T1000 (cell line): ENCODE measurements at places on chromosomes 6 and 20.
A peak's percentile ranks its signal among the peaks of the same experiment; 100 is the strongest.

- no peak for DNase-seq
Measured at GRCh38 chr20:64006902-64007301, 26.0 kb downstream of the PRPF6 start.

DNA sequence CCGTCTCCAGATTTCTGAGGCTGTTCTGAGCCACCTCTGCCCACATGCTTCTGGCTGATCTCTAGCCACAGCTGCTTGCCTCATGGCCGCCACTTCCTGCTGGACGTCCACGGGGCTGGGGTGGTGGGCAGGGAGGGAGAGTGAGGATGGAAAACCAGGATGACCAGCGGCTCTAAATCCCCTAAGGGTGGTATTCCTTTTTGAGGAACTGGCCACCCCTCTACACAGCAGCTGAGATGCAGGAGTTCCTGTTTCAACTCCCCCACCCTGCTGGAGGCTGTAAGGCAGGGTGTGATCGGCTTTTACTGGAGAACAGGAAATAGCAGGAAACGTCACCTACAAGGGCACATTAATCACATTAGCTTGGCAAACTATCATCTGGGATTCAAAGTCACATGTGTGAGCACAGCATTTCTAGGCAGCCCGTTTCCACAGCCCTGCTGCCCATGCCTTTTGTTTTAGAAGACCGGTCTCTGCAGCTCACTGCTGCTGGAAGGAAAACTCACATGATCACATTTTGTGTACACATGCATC lies 181.6 kb upstream of the ECI2 start:
- DNase-seq: no peak

GRCh38 chr6:129510950-129511349 lies 199.0 kb downstream of the ARHGAP18 start:
- DNase-seq: no peak

DNA sequence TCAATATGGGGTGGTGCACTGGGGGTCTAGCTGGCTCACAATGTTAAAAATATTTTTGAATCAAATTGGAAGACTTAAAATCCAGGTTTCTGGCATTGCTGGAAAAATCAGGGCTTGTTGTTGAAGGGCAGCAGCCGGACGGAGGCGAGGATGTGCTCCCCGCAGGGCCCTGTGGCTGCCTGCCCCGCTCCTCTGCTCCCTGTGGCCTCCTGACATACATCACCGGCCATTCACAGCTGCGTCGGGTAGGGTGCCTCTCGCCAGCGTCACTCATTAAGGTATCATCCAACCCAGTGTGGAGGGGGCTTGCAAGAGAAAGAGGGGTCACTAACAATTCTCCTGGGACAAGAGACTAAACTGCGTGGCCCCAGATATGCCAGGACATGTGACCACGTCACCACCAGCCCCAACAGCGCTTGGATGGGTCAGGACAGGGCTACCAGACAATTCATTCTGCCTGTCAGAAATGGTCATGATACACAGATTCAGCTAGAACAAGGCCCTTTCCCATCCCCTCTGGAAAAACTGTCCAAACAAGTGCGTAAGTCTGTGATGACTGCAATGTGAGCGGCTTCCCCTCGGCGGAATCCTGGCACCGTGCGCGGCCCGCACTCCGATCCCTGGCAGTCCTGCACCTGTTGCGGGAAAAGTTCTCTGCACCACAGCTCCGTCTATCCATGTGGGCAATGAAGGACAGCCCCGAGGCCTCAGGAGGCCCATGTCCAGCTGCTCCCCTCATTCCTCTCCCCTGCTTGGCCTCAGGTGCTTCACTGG lies 12.0 kb downstream of the GATA5 start:
- no peak for DNase-seq

DNA sequence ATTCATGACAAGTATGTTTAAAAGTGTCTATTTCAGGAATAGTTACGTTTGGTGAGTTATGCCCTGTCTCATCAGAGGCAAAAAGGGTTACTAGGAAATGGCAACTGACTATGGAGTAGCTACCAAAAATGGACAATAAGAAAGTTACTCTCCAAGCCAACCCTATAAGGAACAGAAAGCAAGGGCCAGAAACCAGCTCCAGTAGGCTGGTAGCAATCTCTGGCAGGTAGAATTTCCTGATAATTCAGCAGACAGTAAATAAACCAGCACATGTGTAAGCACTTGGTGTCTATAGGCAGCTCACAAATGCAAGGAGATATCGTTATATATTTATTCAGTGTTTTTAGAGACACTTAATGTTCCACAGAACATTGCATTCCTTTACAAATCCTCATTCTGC lies 20.3 kb downstream of the SOX4 start:
- DNase-seq: no peak

DNA sequence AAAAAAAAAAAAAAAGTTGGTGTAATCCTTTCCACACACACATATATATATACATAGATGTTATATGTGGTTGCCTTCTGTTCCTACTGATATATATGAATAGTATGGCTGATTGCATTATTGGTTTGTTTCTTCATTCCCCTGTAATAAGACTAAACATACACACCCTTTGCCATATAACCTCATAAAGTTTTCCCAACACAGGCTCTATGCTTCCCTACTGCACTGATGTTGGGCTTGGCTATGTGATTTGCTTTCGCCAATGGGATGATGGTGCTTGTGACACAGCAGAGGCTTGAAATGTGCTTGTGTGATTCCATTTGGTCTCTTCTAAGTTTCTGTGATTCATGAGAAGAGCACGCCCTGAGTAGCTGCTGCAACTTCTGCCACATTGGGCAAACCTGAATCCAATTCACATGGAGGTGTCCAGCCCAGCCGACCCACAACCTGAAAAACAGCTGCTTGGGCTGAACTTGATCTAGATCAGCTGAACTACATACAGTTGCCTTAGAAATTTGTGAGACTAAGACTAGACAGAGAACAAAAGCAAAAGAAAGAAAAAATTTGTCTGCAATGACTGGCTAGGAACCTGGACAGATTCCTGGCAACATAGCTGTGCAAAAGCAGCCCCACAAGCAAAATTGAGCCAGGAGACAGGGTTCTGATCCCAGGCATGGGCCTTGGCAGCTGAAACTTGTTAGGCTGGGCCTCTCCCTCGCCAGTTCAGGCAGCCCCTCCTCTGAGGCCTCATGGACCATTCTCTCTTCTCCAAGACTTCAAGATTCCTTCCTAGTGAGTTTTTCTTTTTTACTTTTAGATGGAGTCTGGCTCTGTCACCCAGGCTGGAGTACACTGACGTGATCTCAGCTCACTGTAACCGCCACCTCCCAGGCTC lies 13.4 kb upstream of the TBC1D20 start:
- no peak for DNase-seq

GRCh38 chr6:106512048-106512967 lies 117.0 kb downstream of the RTN4IP1 start:
- DNase-seq: peak; percentile 13

- peak; percentile 18 for DNase-seq
Measured at GRCh38 chr20:25859649-25860530, 163.2 kb upstream of the ZNF337 start.

GRCh38 chr20:61935926-61936700 lies 129.6 kb downstream of the TAF4 start:
- no peak for DNase-seq

- no peak for DNase-seq
Measured at GRCh38 chr20:19429538-19429937, 217.1 kb downstream of the SLC24A3 start.

- no peak for DNase-seq
Measured at GRCh38 chr20:53580376-53581111, 13.1 kb downstream of the ZNF217 start.

DNA sequence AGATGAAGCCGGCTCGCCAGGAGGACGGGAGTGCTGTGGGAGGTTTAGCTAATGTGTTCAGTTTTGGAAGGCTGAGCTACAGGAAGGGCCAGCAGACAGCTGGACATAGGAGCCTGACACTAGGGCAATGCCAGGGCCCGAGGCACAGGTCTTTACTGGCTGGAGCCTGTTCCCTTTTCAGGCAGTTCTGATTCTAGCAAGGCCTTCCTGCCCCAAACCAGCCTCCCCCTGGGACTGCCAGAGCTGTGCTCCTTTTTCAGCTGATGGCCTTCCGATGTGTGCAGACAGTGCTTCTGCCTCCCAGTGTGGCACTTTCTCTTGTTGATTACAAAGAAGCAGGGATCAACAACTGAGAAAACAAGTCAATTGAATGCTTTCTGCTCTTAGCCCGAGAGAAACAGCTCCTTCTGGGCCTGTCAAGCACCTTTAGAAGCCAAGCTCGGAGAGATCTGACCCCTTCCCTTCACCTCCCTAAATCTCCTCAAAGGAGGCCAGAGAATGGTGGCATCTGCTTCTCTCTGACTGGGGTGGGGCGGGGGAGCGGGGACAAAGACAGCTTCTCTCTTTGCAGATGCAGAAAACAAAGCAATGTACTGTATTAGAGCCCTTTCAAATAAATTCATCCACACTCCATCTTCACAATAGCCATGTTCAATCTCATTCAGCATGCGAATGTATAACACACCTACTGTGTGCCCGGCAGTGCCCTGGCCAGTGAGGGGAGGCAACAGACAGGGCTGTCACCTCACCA lies 63.2 kb downstream of the RAB44 start:
- DNase-seq: no peak

- DNase-seq: no peak
Measured at GRCh38 chr6:127976111-127976510, 75.3 kb upstream of the THEMIS start.

- no peak for DNase-seq
Measured at GRCh38 chr20:52124821-52125220, 66.8 kb downstream of the ZFP64 start.

DNA sequence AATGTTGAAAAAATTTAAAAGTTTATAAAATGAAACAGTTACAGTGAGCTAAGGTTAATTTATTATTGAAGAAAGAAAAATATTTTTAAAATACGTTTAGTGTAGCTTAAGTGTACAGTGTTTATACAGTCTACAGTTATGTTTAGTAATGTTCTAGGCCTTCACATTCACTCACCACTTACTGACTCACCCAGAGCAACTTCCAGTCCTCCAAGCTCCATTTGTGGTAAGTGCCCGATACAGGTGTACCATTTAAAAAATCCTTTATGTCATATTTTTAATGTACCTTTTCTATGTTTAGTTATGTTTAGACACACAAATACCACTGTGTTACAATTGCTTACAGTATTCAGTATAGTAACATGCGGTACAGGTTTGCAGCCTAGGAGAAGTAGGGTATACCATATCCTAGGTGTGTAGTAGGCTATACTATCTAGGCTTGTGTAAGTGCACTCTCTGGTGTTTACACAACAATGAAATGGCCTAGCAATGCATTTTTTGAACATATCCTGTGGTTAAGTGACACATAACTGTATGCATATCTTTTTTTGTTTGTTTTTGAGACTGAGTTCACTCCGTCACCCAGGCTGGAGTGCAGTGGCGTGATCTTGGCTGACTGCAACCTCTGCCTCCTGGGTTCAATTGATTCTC lies 26.3 kb downstream of the FLRT3 start:
- no peak for DNase-seq

- no peak for DNase-seq
Measured at GRCh38 chr6:34240329-34241248, 3.9 kb downstream of the HMGA1 start.

- DNase-seq: no peak
Measured at GRCh38 chr20:13238001-13238653, 17.1 kb downstream of the ISM1 start.

DNA sequence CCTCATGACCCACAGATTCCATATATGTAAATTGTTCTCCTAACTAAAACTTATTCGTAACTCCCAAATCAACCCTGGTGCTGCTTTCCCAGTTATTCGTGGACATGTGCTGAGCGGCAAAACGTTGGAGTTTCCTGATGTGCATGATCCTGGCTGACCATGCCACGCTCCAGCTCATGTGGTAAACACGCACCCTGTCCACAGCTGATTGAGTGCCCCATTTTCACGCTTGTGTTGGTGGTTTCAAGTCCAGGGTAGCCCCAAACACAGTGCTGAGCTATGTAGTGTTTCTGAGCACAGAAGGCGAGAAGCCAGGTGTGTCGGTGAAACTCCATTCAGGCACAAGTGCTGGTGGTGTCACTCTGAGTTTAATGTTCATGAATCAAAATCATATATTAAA lies 19.1 kb upstream of the FOXC1 start:
- no peak for DNase-seq

GRCh38 chr6:105611606-105612005 lies 208.7 kb upstream of the PREP start:
- DNase-seq: no peak

GRCh38 chr6:90997076-90997475 lies 410.2 kb upstream of the MAP3K7 start:
- DNase-seq: no peak

GRCh38 chr6:157346373-157346772 lies 23.1 kb upstream of the TMEM242 start:
- no peak for DNase-seq

DNA sequence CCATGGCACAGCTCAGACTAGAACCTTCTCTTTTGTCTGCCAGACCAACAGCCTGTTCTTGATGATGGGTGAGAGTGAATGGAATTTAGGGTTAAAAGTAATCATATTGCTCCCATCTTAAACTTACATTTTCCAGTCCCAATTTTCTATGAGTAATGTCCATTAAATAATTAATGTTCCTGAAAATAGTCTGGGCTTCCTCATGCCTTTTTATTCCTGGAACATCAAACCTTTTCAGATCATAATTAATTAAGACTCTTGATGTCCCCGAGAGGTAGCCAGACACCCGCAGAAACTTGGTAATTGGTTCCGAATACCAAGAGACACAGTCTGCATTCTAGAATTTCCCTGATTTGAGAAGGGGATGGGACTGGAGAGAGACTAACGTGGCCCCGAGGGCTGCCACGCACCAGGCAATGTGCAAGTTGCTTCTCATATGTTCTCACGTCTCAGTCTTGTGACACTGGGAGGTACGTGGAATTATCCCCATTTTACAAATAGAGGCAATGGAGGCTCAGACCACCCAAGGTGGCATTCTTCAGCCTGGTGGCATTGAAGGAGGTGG lies 78.6 kb upstream of the TOX2 start:
- DNase-seq: no peak

DNA sequence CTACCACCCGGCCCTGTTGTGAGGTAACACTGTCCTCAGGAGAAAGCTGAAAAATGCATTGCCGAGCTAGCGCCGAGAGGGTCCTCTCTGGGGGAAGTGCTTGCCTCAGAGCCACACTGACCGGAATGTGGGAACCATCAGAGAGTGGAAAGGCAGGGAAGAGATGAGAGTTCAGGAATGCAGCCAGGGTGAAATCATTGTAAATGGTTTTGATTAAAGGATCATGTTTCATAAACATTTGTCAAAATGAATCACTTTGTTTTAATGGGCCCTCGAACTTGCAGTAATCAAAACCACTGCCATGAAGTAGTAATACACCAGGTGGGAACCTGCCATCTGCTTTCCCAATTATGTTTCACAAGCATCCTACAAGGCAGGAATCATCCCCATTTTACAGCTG lies 16.9 kb upstream of the IL17F start:
- DNase-seq: peak; percentile 25

DNA sequence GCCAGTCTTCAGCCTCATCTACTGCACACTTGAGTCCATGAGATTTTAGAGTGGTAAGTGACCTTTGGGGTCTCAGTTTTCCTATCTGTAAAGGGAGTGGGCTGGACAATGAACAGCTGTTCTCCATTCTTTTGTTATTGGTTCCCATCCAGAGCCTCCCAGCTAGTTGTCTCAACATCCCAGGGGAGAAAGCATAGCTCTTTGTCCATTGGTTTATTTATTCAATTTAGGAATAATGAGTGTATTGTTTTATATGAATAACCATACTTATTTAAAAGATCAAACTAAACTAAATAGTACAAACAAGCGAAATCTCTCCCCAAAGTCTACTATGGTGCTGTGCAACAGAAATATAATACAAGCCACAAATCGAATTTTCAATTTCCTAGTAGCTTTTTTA lies 13.7 kb downstream of the PIGT start:
- DNase-seq: no peak

- DNase-seq: no peak
Measured at GRCh38 chr20:46279103-46279502, 29.2 kb downstream of the CDH22 start.

- peak; percentile 88 for DNase-seq
Measured at GRCh38 chr20:50992733-50993457, 30.0 kb downstream of the KCNG1 start.
